ENCODE measurements at places on chromosomes 1 and 21.

- no peak for DNase-seq
Measured at GRCh38 chr1:177798614-177799013, 171.2 kb downstream of the SEC16B start.

GRCh38 chr1:186512698-186513457, 52.0 kb upstream of the PDC start:
- DNase-seq = no peak

DNA sequence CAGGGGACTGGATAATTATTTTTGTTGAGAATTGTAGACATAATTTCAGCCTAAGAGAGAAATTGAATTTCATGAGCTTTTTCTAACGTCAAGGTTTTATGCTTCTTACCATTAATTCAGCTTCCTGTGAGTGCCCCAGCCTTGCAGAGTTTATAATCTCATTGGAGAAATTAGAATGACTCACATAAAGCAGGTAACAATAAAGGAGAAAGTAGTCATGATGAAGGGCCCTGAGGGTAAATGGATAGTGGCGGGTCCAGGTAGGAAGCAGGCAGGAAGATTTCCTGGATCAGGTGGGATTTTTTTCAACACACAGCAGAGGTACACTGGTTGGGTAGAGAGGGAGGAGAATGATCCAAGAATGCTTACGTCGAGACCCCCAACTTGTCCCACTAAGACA, 311.4 kb downstream of the BARHL2 start:
- DNase-seq = no peak

GRCh38 chr1:24868016-24868875, 61.8 kb downstream of the RUNX3 start:
- DNase-seq = no peak

DNA sequence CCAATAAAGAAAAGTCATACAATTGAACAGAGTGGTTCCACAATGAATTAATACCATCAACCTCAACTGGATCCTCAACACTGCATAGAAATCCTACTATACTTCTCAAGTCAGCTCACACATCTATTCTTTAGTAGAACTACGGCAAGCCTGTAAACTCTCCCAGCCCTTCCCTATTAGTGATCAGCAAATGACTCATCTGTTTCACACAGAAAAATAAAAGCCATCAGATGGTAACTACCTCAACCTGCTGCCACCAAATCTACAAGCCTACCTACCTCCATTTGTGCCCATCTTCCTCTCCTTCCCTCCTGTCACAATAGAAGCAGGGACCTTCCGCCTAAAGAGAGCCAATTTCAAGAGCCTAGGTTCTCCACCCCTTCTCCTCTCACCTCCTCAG, 63.6 kb downstream of the DMAP1 start:
- DNase-seq = no peak

DNA sequence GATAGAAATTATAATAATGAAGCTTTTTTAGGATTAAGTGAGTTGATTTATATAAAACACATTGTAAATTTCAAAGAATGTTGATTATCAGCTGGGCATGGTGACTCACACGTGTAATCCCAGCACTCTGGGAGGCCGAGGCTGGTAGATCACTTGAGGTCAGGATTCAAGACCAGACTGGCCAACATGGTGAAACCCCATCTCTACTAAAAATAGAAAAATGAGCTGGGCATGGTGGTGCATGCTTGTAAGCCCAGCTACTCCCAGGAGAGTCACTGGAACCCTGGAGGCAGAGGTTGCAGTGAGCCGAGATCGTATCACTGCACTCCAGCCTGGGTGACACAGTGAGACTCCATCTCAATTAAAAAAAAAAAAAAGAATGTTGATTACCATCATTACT, 18.4 kb downstream of the ADAMTS1 start:
- no peak for DNase-seq

DNA sequence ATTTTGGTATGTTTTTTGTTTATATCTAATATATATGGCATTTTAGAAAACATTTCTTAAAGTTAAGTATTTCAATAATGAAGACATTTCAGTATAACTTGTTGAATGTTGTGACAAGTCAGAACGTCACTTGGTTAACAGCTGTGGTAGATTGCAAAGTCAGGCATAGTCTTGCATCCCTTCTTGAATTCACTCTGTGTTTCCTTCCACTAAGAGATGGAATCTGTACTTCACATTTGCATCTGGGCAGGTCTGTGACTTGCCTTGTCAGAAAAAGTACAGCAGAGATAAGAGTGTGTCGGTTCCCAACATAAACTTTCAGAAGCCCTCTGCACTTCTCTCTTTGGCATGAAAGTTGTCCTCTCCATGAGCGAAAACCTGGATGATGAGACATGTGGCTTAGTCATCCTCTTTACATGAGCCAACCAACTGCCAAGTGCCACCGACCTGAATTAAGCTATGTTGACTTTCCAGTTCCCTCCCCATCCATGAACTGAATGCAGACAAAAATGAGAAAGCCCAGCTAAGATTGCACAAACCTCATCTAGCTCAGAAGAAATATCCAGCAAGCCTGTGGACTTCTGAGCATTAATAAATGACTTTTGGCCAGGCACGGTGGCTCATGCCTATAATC, 1730.2 kb downstream of the MRPL39 start:
- DNase-seq = no peak

- DNase-seq = no peak
Measured at GRCh38 chr1:22239378-22239777, 96.5 kb upstream of the WNT4 start.

DNA sequence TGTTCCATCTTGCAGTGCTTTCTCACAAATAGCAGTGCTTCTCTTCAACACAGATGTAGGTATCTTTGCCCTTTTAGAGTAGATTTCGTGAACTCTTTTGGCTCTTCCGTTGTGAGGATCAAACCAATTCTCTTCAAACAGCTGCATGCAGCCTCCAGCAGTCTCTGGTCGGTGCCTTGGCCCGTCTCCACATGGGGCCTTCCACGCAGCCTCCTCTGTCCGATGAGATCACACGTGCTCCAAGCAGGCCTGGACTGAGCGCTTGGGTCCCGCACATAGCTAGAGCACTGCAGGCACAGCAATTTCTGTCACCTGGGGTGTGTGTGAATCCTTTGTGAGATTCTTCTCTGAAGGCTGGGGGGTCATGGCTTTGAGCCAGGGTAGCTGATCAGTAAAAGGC, 82.8 kb upstream of the KCNE2 start:
- DNase-seq = no peak

DNA sequence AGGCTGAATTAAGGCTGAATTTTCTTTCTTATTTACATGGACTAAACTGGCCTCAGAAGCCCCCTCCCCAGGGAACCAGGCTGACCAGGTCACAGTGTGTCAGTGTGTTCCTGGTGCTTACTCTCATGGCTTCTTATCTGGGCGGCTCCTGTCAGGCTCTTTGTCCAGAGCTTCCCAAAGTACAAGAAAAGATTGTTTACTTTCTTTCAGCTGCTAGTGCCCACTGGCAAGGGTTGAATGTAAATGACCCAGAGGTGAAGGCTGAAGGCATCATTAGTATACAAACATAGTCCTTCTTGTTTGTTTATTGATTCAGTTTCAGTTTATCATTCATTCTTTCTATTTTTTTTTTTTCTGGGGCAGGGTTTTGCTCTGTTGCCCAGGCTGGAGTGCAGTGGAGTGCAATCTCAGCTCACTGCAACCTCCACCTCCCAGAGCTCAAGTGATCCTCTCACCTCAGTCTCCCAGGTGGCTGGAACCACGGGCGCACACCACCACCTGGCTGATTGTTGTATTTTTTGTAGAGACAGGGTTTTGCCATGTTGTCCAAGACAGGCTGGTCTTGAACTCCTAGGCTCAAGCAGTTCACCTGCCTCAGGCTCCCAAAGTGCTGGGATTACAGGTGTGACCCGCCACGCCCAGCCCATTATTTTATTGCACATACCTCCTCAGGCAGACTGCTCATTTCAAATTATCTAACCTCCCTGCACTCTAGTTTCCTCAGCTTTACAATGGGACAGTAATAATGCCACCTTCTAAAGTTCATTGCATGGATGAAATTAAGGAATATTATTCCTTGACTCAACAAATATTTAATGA, 9.8 kb upstream of the KDM4A start:
- no peak for DNase-seq

DNA sequence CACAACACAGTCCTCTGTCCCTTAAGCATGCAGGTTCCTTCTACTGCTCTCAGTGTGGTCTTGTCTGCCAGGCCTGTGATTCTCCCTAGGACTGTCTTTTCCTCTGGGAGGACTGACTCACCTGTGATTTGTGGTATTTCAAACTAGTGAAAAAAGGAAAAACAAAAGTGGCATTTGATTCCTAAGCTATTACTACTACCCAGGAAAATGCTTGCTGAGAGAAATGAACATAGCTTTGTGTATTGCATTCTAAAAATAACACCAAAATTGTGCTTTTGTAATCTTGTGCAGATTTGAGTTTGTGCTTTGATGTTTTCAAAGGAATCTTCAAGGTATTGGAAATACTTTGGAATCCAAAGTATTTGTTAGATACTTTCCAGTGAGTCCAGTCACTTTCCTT, 57.0 kb downstream of the GPR161 start:
- no peak for DNase-seq

- peak; percentile 44 for DNase-seq
Measured at GRCh38 chr1:8182034-8182761, 135.7 kb upstream of the SLC45A1 start.

- DNase-seq = no peak
Measured at GRCh38 chr1:29674627-29675326, 438.5 kb downstream of the PTPRU start.

DNA sequence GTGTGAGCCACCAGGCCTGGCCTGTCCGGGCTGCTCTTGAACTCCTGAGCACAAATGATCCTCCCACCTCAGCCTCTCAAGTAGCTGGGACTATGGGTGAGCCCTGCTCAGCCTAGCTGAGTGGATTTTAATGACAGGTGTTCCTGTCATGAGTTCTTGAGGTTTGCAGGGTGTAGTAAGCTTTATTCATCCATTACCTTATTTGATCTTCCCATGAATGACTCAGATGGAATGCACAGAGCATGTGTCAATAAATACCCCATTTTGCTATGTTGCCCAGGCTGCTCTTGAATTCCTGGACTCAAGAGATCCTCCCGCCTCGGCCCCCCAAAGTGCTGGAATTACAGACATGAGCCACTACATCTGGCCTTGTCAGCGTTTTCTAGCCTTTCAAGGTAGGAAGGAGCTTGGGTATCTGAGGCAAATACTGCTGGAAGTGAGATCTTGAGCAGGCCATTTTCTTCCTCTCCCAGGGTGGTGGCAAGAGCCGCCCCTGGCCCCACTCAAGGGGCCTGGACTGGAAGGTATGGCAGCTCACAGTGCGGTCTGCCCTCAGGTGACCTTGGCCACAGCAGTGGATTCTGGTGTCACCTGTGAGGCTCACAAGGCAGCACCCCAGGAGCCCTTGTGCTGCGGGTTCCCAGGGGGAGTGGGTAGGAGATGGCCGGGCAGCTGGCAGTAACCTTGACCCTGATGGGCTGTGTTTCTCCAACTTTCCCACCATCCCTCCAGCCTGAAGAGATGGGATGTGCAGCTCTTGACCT, 20.0 kb downstream of the PIK3CD start:
- DNase-seq = no peak

- DNase-seq = no peak
Measured at GRCh38 chr1:156581661-156582387, 2.3 kb downstream of the TTC24 start.

- no peak for DNase-seq
Measured at GRCh38 chr1:19597496-19598309, 46.4 kb upstream of the NBL1 start.

GRCh38 chr1:10897321-10897980, 101.0 kb upstream of the CASZ1 start:
- no peak for DNase-seq

DNA sequence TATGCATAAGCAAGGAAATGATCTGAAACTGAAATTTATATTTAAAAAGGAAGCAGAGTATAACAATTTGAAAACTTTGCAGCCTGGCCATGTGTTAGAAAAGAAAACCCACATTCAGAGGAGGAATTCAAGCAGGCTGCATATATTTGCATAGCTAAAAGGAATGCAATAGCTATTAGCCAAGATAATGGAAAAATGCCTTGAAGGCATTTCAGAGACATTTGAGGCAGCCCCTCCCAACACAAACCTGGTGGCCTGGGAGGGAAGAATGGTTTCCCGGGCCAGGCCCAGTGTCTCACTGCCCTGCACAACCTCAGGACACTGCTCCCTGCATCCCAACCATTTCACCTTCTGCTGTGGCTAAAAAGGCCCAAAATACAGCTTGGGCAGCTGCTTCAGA, 136.8 kb downstream of the TYW3 start:
- DNase-seq = no peak

DNA sequence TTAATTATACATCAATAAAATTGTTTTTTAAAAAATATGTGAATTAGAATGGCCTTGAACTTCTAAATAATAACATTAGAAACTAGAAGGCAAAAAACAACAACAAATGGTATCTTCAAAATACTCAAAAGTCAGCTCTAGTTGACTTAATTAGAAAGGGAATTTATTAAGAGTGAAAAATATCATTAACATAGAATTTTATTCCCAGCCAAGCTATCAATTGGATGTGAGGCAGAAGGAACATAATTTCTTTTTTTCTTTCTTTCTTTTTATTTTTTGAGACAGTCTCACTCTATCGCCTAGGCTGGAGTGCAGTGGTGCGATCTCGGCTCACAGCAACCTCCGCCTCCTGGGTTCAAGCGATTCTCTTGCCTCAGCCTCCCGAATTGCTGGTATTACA, 51.2 kb upstream of the CAPZB start:
- DNase-seq = no peak

DNA sequence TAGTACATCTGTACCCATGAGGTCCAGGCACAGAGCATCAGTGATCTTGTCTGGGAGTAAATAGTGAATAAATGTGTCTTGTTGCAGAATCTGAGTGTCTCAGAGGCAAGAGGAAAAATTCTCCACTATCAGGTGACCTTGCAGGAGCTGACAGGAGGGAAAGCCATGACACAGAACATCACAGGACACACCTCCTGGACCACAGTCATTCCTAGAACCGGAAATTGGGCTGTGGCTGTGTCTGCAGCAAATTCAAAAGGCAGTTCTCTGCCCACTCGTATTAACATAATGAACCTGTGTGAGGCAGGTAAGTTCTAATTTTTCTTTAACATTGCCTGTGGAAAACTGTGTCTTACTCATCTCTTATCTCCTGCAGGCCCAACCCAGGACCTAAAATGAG, 43.1 kb downstream of the IL12RB2 start:
- no peak for DNase-seq
